Osteocyte (in vitro differentiated cells): ENCODE measurements at places on chromosomes 5 and 9. TPM values are rescaled to one million over a fixed set of nuclear protein-coding genes. Genes with fewer than 3 reads are reported as not detected.
A peak's percentile ranks its signal among the peaks of the same experiment; 100 is the strongest.

GRCh38 chr9:107983181-107983603 lies 493.6 kb upstream of the KLF4 start:
- H3K36me3 ChIP-seq: no peaks in the 10 kb centered on the region
- DNase-seq: no peak
- H3K4me1 ChIP-seq: peaks cover 9% of the 10 kb centered on the region

DNA sequence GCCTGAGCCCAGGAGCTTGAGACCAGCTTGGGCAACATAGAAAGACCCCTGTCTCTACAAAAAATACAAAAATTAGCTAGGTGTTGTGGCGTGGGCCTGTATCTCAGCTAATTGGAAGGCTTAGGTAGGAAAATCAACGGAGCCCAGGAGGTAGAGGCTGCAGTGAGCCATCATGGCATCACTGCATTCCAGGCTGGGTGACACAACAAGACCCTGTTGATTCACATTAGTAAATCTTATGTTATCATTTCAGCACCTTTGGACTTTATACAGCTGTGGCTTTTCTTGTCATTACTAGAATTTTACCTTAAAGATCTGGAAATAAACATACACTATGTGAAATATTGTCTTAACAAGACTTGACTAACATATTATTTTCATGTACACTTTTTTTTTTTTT lies 185.0 kb downstream of the ZNF608 start:
- no peak overlapping the region for H3K27ac ChIP-seq
- H3K4me1 ChIP-seq: no peaks in the 10 kb centered on the region
- DNase-seq: no peak
- no peaks in the 10 kb centered on the region for H3K27me3 ChIP-seq
- no peaks in the 10 kb centered on the region for H3K36me3 ChIP-seq

DNA sequence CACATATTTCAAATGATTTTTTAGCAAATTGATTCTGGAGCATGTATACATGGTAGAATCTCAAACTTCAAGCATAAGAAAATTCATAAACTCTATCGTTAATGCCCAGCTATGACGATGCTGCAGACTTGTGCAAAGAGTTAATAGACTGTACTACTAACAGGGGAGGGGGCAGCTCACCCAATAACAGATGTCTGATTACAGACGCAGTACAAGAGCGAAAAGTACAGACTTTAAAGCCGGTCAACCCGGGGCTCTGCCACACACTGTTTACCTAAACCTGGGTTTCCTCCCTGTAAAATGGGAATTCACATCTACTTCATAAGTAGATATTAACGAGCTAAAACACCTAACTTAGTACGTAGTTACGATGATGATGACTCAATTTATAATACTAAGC lies 651 bp downstream of the TRIM23 start:
- H3K27ac ChIP-seq: peak overlapping the region; percentile 94
- H3K4me3 ChIP-seq: peak overlapping the region; percentile 99
- no peaks in the 10 kb centered on the region for H3K27me3 ChIP-seq
- H3K36me3 ChIP-seq: peaks cover 5% of the 10 kb centered on the region
- H3K4me1 ChIP-seq: peaks cover 31% of the 10 kb centered on the region

SMIM33 gene
- not detected in 2 replicates for total RNA-seq

DNA sequence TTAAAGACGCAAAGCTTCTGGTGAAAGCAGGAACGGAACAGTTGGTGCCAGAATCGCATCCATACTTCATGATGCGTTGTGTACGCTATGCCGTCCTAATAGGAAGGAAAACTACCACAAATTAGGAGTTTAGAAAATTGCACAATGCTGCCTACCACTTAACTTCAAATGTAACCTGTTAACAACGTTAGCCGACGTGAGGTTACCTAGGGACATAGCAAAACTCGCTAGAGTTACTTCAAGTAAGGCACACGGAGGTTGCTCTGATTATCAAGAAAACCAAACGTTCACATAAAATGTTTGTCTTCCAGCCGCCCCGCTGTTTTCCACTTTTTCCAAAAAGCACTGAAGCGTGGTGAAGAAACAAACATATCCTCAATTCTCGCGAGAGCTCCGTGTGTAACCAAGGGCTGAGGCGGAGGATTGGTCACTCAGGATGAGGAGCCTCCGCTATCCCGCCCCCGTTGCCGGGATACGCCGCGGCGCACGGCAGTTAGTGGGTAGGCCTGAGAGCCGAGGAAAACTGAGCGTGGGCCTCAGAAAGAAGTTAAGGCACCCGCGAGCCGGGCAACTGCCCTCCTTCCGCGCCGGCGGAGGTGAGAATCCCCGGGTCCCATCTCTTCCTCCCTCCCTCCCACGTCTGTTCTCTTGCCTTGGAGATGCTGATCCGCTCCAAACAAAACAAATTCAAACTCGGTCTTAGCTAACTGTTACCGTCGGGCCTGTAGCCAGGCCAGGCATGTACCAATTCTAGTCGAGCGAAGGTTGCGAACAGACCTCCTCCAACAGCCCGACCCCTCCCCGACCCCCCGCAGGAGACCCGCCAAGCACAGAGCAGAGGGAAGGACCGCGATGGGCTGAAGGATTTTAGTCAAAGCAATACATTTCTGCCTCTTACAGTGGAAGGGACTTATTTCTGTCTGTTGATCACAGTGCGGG lies at the start of gene IFT74:
Gene IFT74 (plus strand): TSS at position 492 of the 939 bp plus-strand sequence. CDS start 5,556 bp downstream, outside the sequence.
- H3K36me3 ChIP-seq: no peaks in the 10 kb centered on the region
- peak within 1 kb of the TSS; percentile 99 for H3K27ac ChIP-seq
- H3K4me1 ChIP-seq: peaks cover 24% of the 10 kb centered on the region
- DNase-seq: peak; percentile 99

SLC4A9 gene
- not detected in 2 replicates for total RNA-seq
